ENCODE measurements at places on chromosomes 11 and 22.

DNA sequence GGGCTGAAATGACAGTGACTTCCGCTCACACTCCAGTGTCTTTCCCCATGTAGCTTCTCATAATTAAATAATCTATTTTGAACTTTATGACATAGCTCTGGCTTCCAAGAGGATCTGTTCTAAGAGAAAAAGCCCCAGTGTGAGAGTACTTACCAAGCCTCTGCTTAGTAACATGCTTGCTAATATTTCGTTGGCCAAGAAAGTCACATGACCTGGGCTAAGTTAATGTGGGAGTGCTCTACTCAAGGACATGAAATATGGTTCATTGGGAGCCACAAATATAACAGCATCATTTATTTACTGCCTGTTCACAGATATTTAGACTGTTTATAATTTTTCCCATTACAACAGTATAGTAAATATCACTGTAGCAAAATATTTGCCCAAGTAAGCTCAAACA lies 42.5 kb downstream of the CCDC73 start:
- DNase-seq, result no peak

GRCh38 chr11:102806296-102806695 lies 8.3 kb upstream of the MMP1 start:
- DNase-seq, result no peak

DNA sequence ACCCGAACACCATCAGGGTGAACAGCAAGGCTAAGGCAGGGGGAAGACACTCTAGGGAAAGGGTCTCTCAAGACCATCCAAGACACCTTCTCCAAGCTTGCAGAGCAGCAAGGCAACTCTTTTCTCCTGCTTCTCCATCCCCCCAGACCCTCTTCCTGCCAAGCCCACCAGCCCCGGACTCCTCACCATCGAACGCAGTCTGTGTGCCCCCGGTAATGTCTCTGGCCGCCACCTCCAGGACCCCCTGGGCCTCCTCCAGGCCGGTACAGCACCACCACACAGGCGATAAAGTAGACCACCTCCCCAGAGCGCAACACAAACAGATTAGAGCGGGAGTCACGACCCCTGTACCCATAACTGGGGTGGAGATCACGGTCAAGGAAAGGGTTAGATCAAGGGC lies 3.8 kb downstream of the EML3 start:
- DNase-seq, result no peak

DNA sequence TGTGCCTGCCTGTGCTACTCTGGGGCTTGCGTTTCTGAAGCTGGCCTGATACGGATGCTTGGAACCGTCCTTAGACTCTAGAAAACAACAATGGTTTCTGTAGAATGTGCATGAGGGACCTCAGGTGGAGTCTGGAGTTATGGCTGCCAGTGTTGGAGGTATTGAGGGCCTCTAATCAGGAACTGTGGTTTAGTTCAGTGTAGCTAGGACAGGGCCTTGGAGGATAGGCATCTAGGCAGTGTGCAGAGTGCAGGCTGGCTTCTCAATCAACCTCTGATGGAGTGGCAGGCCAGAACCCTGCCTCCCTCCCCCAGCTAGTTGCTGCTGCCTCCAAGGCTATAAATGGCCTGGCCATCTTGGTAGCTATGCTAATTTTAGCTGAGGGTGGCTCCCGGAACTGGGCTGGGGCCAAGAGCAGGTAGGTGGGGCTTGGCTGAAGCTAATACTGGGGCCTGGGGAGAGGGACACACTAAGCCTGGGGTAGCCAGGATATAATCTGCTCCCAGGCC lies 4.0 kb downstream of the STIM1 start:
- DNase-seq, result no peak

DNA sequence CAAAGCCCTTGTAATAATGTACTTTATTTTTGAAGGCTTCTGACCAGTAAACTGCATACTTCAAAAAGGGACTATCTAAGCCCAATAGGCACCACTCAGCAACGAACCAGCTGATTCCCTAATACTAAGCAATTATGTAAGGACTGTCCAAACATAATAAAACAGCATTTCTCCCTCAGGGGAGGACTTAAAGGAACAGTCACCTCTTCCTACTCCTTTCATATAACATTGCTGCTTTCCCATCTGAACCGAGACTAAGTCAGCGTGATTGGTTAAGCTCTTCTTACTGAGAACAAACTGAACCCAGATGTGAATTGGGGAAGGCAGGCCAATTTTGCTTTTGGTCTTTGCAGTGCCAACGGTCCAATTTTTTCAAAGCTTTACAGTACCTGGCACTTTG lies 420.0 kb downstream of the METTL15 start:
- DNase-seq, result no peak

DNA sequence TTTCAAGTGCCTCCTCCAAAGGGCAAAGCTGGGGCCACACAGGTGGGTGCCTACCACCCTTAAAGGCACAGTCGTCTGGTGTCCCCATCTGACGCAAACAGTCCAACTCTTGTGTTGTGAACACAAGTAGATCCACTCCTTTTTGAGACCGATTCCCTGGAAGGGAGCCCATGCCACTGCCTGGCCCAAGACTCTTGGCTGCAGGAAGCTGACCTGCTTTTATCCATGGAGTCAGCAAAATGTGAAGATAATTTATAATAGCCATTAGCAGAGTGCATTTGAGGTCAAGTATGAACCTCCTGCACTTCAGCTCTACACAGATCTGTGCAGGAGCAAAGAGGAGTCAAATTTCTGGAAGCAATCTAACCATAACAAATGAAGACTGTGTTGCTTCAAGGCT lies 68.5 kb downstream of the ADM start:
- DNase-seq, result no peak

DNA sequence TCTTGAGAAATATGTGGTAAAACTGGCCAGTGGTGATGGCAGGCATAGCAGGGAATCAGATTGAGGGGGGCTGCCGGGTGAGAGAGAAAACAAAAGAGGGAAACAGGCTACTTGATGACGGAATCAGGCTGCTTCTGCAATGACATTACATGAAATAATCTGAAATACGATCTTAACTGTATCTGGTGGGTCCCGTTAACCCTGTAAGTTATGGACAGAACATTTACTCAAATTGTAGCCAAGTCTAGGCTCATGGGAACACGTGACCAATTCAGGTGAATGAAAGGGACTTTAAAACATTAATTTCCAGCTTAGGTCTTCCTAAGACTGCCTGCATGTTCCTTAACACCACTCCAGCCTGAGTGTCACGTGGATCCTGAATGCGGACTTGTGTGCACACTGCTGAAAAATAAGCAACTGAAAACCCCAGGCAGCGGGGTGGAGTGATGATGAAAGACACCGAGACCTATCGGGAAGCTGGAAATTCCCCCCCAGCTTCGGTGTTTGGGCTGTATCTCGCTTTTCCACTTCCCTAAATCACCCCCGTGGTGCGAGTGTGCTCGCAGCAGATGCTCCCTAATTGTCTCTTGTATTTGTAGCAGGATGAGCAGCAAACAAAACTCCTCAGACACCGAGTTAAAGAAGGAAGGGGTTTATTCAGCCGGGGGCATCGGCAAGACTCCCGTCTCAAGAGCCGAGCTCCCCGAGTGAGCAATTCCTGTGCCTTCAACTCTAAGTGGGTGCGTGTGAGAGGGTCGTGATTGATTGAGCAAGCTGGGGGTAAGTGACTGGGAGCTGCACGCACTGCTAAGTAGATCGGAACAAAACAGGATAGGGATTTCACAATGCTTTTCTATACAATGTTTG lies 145.0 kb upstream of the GRK3 start:
- DNase-seq, result no peak

DNA sequence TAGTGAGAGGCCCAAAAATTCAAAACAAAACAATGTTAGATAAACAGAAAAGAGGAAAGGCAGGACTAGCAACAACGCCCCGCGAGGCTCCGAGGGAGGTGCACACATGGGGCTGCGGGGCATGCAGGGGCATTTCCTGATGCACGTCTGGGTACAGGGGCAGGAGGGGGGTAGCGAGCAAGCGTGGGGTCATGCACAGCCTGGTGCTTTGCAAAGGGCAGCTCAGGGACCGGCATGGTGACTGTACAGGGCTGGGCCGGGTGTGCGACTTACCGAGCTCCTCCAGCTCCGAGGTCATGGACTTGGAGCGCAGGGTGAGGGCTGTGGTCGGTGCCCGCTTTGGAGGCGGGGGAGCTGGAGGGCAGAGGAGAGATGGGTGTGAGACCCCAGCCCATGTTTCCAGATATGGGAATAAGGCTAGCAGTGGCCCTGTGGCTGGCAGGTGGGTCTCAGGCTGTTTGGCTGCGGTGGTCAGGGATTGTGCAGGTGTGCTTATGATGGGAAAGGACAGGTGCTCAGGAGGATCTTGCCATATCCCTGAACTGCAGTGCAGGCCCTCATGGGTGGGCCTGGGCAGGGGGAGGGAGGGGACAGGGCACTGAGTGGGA lies 103.7 kb downstream of the CTTN start:
- DNase-seq, result no peak

DNA sequence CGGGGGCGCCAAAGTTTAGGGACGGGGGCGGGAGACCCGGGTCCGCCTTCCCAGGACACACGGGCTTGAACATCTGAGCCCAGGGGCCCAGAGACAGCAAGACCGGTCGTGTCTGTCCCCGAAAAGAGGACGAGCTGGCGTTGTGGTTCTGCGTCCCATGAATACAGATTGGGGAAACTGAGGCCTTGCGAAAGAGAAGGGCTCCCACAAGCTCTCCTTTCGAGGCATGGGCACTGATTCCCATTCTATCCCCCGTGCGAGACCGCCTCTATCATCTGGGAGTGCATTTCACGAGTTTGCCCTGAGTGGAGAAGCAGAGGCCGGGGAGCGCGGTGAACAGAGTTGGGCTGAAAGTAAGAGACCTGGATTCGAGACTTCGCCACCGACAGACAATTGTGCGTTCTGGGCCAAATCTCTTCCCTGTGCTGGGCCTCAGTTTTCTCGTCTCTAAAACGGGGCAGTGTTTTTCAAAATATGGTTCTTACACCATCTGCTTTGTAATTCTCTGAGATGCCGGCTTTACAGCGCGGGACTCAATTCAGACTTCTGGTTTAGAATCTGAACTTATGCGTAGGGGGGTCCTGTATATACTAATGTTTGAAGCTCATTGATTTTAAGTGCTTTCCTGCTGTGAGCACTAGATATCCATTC lies 471 bp downstream of the RNF185 start:
- no peak for DNase-seq

DNA sequence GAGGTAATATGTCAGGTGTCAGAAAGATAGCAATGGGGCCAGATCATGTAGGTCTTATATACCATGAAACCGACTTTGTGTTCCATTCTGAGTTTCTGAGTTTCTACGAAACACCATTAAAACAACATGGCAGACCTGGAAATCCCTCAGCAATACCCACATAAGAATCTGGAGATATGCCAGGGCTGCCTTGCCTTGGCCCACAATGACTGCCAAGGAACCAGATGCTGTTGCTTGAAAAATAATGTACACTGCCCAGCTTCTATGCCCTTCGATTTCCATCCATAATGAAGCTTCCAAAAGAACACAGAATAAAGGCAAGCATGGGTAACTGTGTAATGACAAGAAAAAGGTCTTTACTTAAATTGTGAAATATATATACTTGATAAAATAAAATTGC lies 277.4 kb downstream of the SOX6 start:
- DNase-seq, result no peak

GRCh38 chr11:116164843-116165242 lies 607.9 kb downstream of the BUD13 start:
- DNase-seq, result no peak

GRCh38 chr22:42317008-42317407 lies 46.6 kb upstream of the TCF20 start:
- peak; percentile 33 for DNase-seq

DNA sequence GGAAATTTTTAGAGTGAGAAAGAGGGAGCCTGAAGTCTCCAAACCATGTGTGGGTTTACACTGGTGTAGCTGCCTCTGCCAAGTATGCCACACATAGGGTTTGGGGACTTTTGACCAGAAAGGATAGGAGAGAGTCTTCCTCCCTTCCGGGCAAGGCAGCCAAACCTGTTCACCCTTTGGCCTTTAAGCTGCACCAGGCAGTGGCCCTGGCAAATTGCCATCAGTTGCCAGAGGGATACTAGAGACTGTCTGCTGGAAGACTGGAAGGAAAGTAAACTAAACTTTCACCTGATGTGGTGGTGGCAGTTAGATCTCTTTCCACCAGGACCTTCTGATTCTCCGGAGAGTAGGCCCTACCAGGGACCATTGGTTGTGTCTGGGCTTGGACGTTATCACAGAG lies 1263.2 kb downstream of the FAM181B start:
- DNase-seq, result no peak

DNA sequence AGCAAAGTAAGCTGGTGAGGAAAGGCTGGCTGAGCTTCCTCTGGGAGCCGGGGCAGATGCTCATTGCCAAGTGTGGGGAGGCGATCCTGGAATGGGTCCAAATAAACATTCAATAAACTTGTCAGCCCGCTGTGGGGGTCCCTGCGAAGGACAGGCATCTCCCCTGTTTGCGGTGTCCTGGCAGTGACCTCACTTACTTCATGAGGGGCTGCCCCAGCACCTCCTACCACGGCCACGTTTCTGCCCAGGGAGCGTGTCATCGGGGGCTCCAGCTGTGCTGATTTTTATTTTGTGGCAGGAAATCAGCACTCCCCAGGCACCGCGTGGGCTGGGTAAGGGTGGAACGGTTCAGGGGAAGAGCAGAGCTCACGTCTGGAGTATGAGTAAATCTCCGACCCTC lies 493.9 kb upstream of the B3GAT1 start:
- no peak for DNase-seq

DNA sequence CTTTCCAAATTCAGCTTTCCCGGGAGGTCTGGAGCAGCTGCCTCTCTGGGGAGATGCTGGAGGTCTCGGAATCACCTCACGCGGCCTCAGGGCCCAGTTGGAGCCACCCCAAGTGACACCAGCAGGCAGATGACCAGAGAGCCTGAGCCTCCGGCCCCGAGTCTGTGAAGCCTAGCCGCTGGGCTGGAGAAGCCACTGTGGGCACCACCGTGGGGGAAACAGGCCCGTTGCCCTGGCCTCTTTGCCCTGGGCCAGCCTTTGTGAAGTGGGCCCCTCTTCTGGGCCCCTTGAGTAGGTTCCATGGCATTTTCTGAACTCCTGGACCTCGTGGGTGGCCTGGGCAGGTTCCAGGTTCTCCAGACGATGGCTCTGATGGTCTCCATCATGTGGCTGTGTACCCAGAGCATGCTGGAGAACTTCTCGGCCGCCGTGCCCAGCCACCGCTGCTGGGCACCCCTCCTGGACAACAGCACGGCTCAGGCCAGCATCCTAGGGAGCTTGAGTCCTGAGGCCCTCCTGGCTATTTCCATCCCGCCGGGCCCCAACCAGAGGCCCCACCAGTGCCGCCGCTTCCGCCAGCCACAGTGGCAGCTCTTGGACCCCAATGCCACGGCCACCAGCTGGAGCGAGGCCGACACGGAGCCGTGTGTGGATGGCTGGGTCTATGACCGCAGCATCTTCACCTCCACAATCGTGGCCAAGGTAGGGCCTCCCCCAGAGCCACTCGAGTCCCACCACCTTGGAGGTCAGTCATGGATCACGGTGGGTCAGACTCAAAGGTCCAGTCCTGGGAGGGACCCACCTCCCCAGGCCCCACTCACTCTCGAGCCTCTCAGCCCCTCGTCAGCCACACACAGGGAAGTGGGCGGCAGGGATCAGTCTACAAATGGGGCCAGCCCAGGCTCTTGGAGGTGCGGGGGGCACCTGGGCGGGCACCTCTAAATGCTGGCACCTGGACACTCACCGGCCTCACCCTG lies 525 bp downstream of the SLC22A12 start:
- no peak for DNase-seq

GRCh38 chr22:46009730-46010129 lies 32.8 kb upstream of the WNT7B start:
- DNase-seq, result no peak

GRCh38 chr11:123718063-123718462 lies 23.4 kb downstream of the ZNF202 start:
- DNase-seq, result no peak

GRCh38 chr11:70783356-70783755 lies 385.0 kb downstream of the CTTN start:
- DNase-seq, result no peak
